ENCODE measurements at places on chromosomes 3 and 15.

- DNase-seq = no peak
Observed at GRCh38 chr15:81758818-81759284, 287.0 kb downstream of the MEX3B start.

GRCh38 chr3:171841620-171842000, 1.5 kb upstream of the TMEM212 start:
- DNase-seq = no peak

- no peak for DNase-seq
Observed at GRCh38 chr3:76624164-76624563, 415.7 kb upstream of the ROBO2 start.

GRCh38 chr15:35740761-35741160, 194.8 kb upstream of the DPH6 start:
- peak; percentile 88 for DNase-seq

GRCh38 chr3:138824114-138824506, 10.6 kb downstream of the PIK3CB start:
- no peak for DNase-seq

DNA sequence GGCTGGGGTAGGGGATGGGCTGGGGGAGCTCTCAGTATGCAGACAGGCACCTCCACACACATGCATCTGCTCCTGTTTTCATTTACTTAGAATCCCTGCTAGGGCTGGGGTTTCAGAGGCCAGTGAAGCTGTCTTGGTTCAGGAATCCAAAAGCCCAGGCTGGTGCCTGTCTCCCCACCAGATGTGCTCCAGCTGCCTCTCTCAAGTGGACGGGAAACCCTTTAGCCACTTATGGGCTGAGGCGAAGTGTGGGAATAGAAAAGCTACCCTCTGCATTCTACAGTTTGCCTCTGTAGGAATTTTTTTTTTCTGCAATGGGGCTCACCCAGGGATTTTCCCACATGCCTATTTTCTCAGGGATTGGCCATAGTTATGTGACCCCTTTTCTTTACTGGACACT, 72.5 kb downstream of the ATP2B2 start:
- no peak for DNase-seq

GRCh38 chr15:73190189-73190601, 137.9 kb downstream of the NEO1 start:
- DNase-seq = peak; percentile 44

- DNase-seq = peak; percentile 48
Observed at GRCh38 chr3:158313338-158313927, 203.5 kb downstream of the RSRC1 start.

DNA sequence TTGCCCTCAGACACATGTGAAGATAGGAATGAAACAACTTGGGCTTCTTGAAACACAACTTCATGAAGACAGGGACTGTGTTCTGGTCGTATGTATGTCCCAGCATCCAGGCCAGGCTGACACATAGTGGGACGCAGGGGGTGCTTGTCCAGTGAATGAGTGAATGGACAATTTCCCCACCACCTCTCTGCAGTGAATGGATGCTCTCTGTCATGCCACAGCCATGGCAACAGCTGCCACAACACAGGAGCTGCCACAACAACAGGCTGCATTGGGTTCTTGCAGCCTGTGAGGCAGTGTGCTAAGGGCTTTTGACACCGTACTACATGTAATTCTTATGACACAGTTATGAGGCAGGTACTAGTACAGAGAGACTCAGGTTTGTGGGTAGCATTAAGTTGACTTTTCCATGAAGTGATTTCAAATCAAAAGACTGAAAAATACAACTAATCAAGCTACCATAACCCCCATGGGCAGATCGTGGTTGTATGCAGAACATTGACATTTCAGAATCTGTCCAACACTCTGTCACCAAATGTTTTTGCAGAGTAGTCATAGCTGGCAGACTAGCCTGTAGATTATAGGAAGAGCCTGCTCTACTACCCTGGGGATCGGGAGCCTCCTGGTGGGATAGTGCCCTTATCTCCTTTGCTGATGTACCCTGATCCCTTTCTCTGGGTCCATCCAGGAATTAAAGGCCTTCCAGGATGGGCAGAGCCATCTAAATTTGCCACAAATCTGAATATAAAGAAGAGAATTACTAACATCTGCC, 40.8 kb downstream of the CLSTN2 start:
- no peak for DNase-seq

DNA sequence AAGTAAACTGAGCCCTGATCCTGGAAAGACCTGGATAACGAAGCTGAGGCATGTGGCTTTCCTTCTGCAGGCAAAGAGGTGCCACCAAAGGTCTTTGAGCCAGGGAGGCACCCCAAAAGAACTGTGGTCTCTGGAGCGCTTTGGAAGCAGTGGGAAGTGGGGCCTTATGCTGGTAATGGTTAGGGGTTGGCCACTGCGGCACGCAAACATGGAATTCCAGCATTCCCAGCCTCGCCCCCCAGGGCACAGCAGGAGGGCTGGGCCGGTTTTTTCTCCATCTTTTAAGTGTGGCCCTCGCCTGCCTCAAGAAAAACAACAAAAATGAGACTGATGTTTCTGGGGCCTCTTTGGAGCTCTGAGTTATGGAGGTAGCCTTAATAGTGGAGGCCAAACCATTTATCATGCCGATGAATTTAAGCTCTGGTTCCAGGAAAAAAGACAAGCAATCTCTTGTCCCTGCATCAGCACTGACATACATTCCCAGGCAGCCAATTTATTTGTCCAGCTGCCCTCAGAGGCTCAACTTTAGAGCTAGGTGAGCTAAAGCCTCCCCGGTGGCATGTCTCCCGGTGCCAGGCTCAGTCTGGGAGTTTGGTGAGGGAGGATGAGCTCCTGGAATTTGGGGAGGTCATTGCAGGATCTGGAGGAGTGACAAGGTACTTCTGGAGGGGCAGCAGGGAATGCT, 109.0 kb downstream of the TLE3 start:
- DNase-seq = no peak

DNA sequence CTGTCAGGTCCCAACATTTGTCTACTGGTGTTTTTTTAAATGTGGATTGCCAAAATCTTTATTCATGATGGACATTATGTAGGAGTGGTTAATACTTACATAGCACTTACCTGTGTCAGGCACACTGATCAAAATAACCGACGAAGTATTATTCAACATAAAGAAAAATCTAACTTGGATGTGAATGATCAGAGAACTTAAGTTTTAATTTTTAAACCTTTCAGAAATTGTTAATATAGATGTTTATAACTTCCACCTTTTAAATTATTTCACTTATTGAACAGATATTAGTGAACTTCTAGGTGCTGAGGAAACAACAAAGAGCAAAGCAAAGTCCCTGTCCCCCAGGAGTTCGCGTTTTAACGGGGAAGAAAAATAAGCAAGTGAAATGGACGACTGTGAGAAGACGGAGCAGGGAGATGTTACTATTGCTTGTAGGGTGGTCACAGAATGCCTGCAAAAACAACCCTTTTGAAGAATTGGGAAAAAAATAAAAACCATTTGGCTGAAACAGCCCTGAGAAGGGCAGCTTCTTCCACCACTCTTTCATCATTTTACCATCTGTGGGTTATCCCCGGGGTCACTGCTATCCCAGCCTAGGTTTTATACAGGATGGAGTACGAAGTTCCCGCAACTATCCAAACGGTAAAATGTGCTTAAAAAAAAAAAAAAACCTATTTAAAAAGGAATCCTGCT, 915 bp upstream of the APH1B start:
- DNase-seq = peak; percentile 44

DNA sequence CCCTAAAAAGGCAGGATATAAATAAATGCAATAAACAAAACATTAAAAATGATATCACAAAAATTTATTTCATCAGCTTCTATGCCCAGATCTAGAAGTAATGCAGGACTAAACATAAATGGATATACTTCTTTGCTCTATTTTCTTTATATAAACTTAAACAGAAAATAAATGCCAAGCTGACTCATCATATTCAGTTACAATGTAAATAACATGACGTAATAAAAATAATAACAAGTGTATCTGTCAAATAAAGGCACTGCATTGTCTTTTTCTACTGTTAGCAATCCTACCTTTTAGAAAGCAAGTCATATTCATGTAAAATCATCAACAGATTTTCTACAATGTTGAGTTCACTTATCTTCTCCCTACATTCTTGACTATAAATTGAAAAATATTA, 61.6 kb downstream of the NEK10 start:
- DNase-seq = no peak

DNA sequence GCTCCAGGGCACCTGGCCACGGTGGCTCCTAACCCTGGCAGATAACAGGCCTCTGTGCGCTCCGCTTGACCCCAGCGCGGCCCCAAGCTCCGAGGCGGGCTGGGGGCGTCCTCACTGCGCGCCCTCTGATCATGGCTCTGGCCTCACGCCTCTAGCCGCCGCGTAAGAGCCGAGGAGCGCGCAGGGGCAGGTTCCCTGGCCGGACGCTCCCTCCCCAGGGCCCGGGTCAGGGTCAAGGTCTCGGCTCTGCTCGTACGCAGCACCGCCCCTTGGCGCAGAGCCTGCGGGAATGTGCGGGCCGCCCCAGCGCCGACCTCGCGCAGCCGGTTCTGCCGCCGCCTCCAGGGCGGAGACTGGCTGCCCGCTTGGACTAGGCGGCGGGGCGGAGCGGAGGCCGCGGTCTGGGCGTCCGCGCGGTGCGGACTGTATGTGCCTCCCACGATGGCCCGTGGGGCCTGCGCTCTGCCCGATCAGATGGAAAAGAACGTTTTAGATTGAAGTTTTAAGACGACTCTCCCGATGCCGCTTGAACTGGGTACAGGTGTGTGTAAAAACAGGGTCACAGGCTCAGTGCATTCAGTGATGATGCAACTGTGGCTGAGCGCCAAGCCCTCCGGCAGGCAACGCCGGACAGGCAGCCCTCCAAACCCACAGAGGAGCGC, 40.8 kb downstream of the CHST14 start:
- peak; percentile 35 for DNase-seq

GRCh38 chr3:110324171-110324705, 747.4 kb upstream of the NECTIN3 start:
- DNase-seq = no peak

DNA sequence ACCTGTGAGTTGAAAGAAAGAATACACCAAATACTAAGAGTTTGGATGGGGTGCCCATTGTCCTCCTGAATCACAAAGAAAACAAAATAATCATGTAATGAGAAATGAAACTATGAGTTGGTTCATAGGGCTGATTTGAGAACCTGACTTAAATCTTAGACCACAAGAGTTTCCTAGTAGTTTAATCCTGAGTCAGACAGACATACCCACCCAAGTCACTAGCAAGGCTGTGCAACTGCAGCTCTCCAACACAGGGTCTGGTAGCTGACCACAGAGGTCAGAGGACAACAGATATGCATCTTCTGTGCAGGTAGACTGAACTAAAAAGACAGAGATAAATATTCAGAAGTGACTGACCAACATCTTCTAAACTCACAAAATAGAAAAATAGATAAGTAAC, 296.3 kb upstream of the TMCO5A start:
- peak; percentile 4 for DNase-seq
